Skeletal muscle tissue (tissue), 5 donors: ENCODE measurements at places on chromosomes 2 and 18. TPM values are rescaled to one million over a fixed set of nuclear protein-coding genes. Genes with fewer than 3 reads are reported as not detected.

The RSAD2 gene
- total RNA-seq: 6.8 TPM

The GTF2A1L gene
- total RNA-seq: not detected

The CNDP1 gene
- not detected for total RNA-seq

The AMER3 gene
- not detected for total RNA-seq

The CXCR4 gene
- total RNA-seq: 29.2 TPM

The LIPG gene
- total RNA-seq: 2.6 TPM

The TMEM198 gene
- 2.1 TPM for total RNA-seq

The PLGLB1 gene
- 2.1 TPM for total RNA-seq

The GLI2 gene
- 3.1 TPM for total RNA-seq

The SOWAHC gene
- total RNA-seq: 9.4 TPM

The CCDC85A gene
- total RNA-seq: 4.7 TPM

The RGPD3 gene
- 0.52 TPM for total RNA-seq

The CYRIA gene
- total RNA-seq: 4.7 TPM

The SERPINB5 gene
- not detected for total RNA-seq

The DUSP2 gene
- 4.2 TPM for total RNA-seq

The CFAP210 gene
- not detected for total RNA-seq

The IL18RAP gene
- 2.6 TPM for total RNA-seq

The MAP2 gene
- 3.7 TPM for total RNA-seq

The EIF2AK3 gene
- 24.0 TPM for total RNA-seq

The SCYGR4 gene
- total RNA-seq: not detected

The CMPK2 gene
- total RNA-seq: 4.2 TPM

The TEKT4 gene
- total RNA-seq: under 0.01 TPM

The NEU4 gene
- total RNA-seq: 4.2 TPM

The GDF7 gene
- total RNA-seq: 0.52 TPM

The INHA gene
- total RNA-seq: not detected

The UBXN2A gene
- total RNA-seq: 16.7 TPM

The IL1F10 gene
- total RNA-seq: not detected

The RAB17 gene
- 1.0 TPM for total RNA-seq

The TDRD15 gene
- not detected for total RNA-seq

The CCDC178 gene
- total RNA-seq: not detected

The LRRTM4 gene
- 1.6 TPM for total RNA-seq

The FTCDNL1 gene
- 1.0 TPM for total RNA-seq

The MAB21L4 gene
- not detected for total RNA-seq

The DIS3L2 gene
- 24.0 TPM for total RNA-seq

The SLC5A6 gene
- 7.8 TPM for total RNA-seq

The TTN gene
- 2,245 TPM for total RNA-seq

The BMP10 gene
- not detected for total RNA-seq

The PCARE gene
- under 0.01 TPM for total RNA-seq

The PAX3 gene
- total RNA-seq: 0.52 TPM

The TRIM54 gene
- 60.0 TPM for total RNA-seq

The IL1R2 gene
- 0.52 TPM for total RNA-seq

The REG3A gene
- total RNA-seq: not detected

The CDH7 gene
- 0.52 TPM for total RNA-seq

The DLGAP1 gene
- total RNA-seq: 0.52 TPM

The SAP130 gene
- total RNA-seq: 3.1 TPM

The ARHGEF4 gene
- total RNA-seq: 11.5 TPM

The FEV gene
- total RNA-seq: not detected

The MROH2A gene
- not detected for total RNA-seq

The ERCC3 gene
- 28.7 TPM for total RNA-seq

The OXER1 gene
- under 0.01 TPM for total RNA-seq

The ABCG5 gene
- total RNA-seq: not detected

The HOXD12 gene
- not detected for total RNA-seq

The KIAA2012 gene
- total RNA-seq: under 0.01 TPM

The ERBB4 gene
- total RNA-seq: 9.9 TPM

The STPG4 gene
- total RNA-seq: not detected

The ST6GAL2 gene
- total RNA-seq: 3.1 TPM
